ENCODE measurements at places on chromosomes 7 and 10.

DNA sequence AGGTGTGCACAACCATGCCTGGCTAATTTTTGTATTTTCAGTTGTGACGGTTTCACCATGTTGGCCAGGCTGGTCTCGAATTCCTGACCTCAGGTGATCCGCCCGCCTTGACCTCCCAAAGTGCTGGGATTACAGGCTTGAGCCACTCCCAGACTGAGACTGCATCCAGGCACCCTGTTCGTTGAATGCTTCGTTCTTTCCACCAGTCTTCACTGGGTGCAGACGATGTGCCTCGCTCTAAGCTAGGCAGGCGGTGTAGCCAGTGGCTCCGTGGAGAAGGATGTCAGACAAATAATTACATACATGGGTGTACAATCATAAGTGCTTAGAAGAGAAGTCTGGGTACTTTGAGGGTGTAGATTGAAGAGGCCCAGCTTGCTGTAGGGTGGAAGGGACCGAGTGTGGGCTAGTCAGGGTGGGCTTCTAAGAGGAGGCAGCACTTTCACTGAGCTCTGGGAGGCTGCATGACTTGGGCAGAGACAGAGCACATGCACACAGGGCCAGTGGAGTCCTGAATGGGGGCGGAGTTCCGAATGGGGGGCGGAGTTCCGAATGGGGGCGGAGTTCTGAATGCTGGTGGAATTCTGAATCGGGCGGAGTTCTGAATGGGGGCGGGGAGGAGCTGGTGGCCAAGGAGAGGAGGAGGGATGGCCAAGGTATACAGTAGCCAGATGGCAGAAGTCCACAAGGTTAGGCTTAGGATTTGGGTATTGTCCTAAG, 74.3 kb downstream of the COL26A1 start:
- peaks cover 23% of the 10 kb centered on the region for H3K4me1 ChIP-seq
- no peaks in the 10 kb centered on the region for H3K27me3 ChIP-seq
- peak overlapping the region; percentile 95 for H3K27ac ChIP-seq
- H3K4me3 ChIP-seq = no peak overlapping the region

DNA sequence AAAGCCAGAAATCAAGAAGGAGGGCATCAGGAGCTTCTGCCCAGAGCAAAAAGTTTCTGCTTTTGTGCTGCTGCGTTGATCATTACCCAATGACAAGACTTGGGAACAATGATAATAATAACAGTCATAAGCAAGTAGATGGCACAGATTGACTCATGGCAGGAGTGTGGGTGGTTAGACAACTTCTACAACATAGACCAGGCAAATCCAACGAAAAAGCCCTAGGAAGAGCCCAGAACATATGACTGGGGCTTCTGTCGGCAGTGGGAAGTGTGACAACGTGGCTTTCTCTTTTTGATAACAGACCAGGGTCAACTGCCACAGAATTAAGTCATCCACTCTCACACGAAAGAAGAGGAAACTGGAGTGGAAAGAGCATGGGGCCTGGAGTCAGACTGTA, 85.4 kb upstream of the TRIL start:
- no peaks in the 10 kb centered on the region for H3K27me3 ChIP-seq
- H3K36me3 ChIP-seq = peaks cover 4% of the 10 kb centered on the region
- DNase-seq = no peak

- no peaks in the 10 kb centered on the region for H3K27me3 ChIP-seq
- peaks cover 7% of the 10 kb centered on the region for H3K36me3 ChIP-seq
- peak overlapping the region; percentile 82 for H3K4me3 ChIP-seq
- H3K27ac ChIP-seq = peak overlapping the region; percentile 98
- DNase-seq = no peak
- peaks cover 20% of the 10 kb centered on the region for H3K4me1 ChIP-seq
Observed at GRCh38 chr7:76318488-76319353, 16.2 kb downstream of the HSPB1 start.

DNA sequence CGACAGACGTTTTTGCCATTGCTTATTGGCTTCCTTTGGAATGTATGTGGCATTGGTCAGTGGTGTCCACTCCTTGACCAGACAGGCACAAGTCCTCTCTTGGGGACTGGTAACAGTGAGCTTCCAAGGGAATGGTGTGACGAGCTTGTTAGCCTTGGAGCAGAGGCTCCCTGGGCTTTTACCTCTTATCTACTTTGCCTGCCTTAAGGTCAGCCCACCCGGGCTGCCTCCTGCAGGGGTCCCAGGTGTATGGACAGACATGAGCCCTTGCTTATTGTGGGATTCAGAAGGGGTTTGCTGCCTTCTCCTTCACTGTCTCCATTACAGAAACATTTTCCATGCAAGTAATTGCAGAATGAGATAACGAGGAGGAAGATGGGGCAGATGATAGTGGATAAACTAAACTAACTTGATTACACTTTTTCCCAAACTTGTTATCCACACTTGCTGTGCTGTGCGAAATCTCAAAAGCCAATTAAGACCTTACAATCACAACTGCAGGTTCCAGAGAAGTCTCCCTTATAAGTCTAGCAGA, 29.7 kb downstream of the PLPP4 start:
- H3K4me1 ChIP-seq = no peaks in the 10 kb centered on the region
- H3K4me3 ChIP-seq = no peak overlapping the region
- peaks cover 29% of the 10 kb centered on the region for H3K27me3 ChIP-seq
- peaks cover 7% of the 10 kb centered on the region for H3K36me3 ChIP-seq
- H3K27ac ChIP-seq = no peak overlapping the region
- no peak for DNase-seq
